Right atrium auricular region (tissue), 2 donors: ENCODE measurements at places on chromosomes 7 and 10.

- no peak for DNase-seq
Observed at GRCh38 chr7:114864278-114864677, 57.6 kb upstream of the MDFIC start.

GRCh38 chr10:12975906-12976305, 25.6 kb downstream of the CCDC3 start:
- DNase-seq, result no peak

- no peak for DNase-seq
Observed at GRCh38 chr10:23406409-23406808, 32.5 kb upstream of the OTUD1 start.

DNA sequence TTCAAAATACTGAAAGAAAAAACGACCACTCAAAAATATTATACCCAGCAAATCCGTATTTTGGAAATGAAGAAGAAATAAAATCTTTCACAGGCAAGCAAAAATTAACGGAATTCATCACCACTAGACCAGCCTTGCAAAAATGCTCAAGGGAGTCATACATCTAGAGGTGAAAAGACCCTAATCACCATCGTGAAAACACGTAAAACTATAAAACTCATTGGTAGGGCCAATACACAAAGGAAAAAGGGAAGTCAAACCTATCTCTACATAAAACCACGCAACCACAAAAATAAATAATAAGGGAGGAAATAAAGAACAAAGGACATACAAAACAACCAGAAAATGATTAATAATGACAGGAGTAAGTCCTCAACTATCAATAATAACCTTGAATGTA, 6.6 kb upstream of the AKR1B1 start:
- DNase-seq, result no peak
